ENCODE measurements at places on chromosomes 13 and 19.

- no peak for DNase-seq
Observed at GRCh38 chr13:94683409-94683808, 28.9 kb downstream of the SOX21 start.

DNA sequence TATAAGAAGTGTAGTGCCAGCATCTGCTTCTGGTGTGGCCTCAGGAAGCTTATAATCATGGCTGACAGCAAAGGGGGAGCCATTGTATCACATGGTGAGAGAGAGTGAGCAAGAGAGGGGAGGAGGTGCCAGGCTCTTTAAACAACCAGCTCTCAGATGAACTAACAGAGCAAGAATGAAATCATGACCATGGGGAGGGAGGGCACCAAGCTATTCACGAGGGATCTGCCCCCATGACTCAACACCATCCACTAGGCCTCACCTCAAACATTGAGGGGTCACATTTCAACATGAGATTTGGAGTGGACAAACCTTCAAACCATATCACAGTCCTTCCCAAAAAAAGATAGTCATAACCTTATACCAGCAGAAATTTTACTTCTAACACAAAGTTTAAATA lies 174.0 kb downstream of the GPC5 start:
- no peak for DNase-seq

DNA sequence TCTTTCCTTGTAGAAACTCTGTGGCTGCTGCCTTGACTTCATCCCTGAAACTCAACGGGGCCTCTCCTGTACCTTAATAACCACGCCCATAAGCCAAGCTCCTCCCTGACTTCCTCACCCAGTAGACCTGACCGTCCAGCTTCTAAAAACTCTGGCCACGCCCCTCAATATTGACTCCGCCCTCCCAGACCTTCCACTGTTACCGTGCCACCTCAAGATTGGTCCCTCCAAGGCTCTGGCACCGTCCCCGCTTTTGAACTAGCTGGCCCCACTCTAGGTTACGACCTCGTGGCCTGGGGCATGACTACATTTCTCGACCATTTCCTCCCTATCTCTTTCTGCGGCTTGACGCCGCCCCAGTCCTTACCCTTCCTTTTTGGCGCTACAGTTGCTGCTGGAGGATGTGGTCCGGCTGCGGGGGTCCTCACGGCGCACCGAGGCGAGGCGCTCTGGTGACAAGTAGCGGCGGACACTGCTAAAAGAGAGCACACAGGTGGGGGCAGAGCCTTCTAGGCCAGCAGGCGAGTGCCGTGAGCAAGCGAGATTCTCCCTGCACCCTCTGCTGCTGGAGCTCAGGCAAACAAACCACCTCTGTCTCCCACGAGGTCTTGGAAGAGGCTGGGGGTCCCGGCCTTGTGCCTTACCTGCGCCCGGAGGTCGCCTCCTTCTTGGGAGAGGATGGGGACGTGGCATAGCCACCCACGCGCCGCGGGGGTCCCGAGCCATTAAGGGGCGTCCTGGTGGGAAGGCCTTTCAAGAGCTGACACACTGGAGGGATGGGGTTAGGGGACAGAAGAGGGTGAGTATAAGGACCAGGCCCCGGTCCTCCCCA lies 2.3 kb upstream of the EML2 start:
- DNase-seq: peak; percentile 87

DNA sequence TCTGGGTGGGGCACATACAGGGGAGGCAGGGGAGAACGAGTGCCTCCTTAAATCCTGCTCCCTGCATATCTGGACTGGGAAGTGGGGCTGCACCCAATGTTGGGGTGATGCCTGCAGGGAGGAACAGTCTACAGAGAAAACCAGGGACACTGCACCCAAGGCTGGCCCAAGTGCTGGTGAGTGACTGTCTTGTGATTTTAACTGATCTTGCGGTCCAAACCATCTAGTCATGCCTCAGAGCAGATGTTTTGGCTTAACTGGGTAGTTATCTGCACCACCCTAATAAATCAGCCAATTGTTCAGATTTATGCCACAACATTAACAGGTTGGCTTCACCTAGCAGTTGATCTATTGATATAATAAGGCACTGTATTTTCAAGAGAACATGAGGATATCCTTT lies 219.2 kb upstream of the IRS2 start:
- no peak for DNase-seq

DNA sequence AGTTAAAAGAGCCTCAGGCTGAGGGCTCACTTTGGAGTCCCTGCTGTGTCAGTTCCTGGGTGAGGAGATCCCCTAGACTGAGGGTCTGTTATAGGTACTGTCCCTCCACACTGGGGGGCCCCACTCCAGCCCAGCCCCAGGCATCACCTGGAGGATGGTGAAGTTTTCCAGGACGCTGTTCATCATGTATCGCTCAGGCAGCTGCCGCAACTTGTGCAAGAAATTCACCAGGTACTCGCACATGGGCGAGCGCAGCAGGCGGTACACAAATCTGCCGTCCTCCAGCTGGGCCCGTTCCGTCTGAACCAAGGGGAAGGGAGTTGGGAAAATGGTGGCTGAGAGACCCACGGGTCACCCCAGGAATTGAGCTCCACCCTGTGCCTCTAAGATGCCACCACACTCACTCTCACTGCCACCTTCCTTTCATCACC lies 7.1 kb downstream of the CD37 start:
- DNase-seq: no peak

GRCh38 chr13:94344126-94344818 lies 135.2 kb downstream of the DCT start:
- no peak for DNase-seq

- no peak for DNase-seq
Observed at GRCh38 chr13:77518266-77518665, 17.2 kb upstream of the SCEL start.

GRCh38 chr13:98325724-98326123 lies 148.7 kb upstream of the RNF113B start:
- no peak for DNase-seq

GRCh38 chr13:76638181-76638580 lies 248.0 kb downstream of the KCTD12 start:
- no peak for DNase-seq

- no peak for DNase-seq
Observed at GRCh38 chr19:19170873-19171672, 1.0 kb upstream of the MEF2B start.

GRCh38 chr13:34667286-34668218 lies 274.5 kb upstream of the NBEA start:
- no peak for DNase-seq

DNA sequence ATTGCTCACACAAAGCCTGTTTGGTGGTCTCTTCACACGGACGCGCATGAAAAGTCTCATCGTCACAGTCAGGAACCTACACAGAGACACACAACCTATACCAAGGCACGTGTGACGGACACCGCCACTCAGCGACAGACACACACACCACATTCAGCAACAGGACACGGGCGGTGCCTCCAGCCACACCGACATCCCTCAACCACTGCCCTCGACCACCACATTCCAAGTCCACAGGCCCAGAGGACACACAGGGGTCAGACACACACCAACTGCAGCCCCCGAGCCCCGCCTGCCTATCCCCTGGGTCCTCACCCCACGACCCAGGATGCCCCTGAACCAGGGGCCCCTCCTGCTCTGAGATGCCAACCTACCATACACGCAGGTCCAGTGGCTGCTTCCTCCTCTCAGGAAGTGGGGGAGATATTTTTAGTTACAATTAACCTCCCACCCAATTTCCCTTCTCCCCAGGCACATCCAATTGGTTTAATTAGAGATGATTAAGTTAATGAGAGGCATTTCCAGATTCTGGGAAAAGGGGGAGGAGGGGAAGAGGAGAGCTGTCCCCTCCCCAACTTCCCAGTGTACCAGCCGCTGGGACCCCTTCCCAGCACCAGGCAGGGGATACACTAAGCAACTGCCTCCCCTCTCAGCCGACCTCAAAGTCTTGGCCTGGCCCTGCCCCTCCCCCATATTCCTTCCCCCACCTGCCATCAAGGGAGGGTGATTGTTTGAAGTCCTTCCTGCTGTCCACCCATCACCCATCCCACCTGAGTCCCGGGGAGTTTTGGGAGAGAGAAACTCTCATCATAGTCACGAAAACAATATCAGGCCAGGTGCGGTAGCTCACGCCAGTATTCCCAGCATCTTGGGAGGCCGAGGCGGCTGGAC lies 20.4 kb downstream of the MEIS3 start:
- DNase-seq: no peak

DNA sequence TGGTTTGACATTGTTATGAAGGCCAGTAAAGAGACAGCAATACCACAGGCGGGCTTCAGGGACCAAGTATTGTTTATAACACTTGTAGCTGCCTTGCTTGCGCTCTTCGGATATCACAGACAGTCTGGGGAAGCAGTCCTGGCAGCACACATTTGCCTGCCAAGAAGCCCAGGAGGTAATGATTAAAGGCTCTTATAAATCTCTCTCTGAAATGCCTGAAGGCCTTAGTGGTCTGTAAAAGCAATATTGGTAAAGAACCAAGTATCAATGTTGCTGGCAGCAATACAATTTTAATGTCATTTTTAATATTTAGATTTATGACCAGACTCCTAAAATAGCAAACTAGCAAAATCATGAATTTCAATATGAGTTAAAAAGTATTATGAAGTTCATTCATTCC lies 1312.4 kb downstream of the PCDH9 start:
- DNase-seq: no peak

GRCh38 chr19:7395360-7396066 lies 46.8 kb downstream of the ARHGEF18 start:
- no peak for DNase-seq

GRCh38 chr13:45695198-45695730 lies 6.9 kb upstream of the CBY2 start:
- DNase-seq: no peak

GRCh38 chr13:46468570-46469463 lies 81.8 kb upstream of the RUBCNL start:
- no peak for DNase-seq

DNA sequence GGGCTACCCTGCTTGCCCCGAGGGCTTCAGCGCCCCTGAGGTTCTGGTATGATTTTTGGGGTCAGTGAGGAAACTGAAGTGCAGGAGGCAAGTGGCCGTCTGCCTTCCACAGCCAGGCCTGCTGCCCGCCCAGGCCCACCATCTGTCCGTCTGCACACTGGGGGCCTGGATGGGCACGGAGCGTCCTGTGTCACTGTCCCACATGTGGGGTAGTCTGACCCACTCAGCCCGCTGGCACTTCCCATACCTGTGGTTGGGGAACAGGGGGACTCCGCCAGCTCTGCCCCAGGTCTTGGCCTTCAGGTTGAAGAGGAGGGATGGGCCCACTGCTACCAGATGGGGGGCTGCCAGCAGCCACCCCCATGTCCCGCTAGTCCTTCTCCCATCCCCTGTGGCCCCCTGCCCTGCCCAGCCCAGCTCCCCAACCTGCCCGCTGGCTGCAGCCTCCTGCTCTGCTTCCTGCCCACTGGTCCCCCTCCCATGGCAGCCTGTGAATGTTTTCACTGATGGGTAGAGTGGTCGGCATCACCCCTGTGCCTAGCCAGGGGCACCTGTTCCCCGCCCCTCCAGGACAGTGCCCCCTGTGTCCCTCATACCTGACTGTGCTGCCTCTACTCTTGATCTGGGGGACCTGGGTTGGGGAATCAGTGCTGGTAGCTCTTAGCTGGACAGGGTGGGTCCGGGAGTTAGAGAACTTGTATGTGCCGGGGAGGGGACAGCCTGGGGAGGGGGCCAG lies 9.5 kb downstream of the PIAS4 start:
- no peak for DNase-seq

DNA sequence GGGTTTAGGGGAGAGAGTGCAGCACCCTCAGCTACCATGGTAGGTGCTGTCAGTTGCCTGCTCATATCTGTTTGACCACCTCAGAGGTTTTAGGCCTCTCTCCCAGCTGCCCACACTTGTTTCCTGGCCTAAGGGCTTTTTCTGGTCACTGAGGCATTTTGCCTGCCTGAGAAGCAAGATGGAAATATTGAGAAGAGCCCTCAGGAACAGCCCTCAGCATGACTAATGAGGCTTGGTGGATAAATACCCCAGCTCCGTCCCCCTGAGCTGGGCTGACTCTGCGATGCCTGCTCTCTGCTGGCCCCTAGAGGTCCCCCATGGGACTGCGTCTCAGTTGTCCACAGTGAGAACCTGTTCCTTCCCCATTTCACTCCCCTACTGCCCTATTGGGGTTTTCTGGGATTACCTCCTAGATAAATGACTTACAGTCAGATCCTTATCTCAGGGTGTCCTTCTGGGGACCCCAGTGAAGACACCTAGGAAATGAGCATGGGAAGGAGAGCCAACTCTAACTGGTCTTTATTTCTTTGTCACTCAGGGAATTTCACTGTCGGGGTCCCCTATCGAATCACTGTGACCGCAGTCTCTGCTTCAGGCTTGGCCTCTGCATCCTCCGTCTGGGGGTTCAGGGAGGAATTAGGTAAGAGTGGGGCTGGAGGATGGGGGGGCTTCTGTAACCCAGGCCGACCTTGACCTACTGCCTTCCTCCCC lies 13.3 kb downstream of the PALM3 start:
- no peak for DNase-seq

GRCh38 chr13:49530457-49530856 lies 34.7 kb downstream of the PHF11 start:
- DNase-seq: no peak

Measured in pancreas (tissue), 10 donors.